Stimulated activated effector memory CD8-positive, alpha-beta T cell treated with anti-CD3 and anti-CD28 coated beads, Interleukin-12 subunit alpha, Interleukin-12 subunit beta, amount 100 ng/mL, for 72 hours (primary cell): ENCODE measurements at places on chromosomes 13 and 19.

DNA sequence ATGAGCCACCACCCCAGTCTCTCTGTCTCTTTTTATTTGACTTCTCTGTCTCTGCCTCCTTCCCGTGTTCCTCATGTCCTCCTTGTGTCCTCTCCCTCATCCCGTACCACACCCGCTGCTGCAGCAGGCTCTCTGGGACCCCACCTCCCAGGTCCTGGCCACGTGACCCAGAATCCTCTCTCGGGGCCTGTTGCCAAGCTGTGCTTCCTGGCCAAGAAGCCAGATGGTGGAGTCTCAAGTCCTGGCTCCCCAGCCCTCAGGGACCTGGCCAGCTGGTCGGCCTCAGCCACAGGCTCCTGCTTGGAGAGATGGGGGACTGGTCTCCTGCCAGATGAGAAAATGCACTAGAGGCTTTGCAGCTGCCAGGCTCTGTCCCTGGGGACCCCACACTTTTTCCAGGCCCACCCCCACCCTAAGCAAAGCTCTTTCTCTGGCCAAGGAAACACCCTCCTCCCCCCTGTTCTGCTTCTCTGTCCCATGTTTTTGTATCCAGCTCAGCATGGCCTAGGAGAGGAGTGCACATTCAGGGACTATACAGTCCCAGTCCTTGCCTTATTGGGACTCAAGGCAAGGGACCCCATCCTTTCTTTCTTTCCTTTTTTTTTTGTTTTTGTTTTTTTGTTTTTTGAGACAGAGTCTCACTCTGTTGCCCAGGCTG lies 34.3 kb upstream of the SHKBP1 start:
- DNase-seq = no peak

GRCh38 chr19:16204005-16204294 lies 6.2 kb downstream of the AP1M1 start:
- no peak for DNase-seq

- DNase-seq = no peak
Measured at GRCh38 chr13:46778890-46779289, 18.1 kb downstream of the ESD start.

GRCh38 chr13:70188567-70188966 lies 80.3 kb upstream of the KLHL1 start:
- DNase-seq = no peak

- DNase-seq = no peak
Measured at GRCh38 chr13:49586717-49587116, 1.4 kb upstream of the RCBTB1 start.

GRCh38 chr13:113495494-113496210 lies 5.1 kb upstream of the DCUN1D2 start:
- DNase-seq = no peak

DNA sequence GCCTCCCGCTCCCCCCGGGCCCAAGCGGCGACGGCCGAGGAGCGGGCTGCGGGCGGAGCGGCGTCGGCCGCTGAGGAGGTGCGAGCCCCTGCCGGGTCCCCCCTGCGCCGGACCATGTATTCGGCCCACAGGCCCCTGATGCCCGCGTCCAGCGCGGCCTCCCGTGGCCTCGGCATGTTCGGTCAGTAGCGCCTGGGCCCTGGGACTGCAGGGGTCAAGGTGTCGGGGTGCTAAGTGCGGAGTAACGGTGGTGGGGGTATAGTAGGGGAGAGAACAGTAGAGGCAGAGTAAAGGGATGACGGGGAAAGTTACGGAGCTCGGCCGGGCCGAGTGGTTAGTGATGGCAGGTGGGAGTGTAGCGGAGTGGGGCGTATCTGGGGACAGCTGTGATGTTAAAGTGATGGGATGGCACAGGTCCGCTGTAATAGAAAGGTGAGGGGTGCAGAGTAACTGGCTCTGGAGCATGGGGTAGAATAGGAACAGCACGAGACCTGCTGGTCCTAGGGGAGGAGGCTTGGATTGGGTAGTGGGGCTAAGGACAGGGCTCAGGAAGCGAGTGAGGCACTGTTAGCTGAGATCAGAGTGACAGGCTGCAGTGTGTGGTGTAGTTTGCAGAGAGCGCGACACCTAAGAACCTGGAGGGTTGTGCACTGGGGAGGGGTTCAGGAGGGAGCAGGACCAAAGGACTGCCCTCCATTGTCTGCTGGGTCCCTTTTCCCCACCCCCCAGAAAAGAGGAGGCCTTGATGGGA lies 15.7 kb downstream of the CIC start:
- DNase-seq = no peak
